Non-pigmented ciliary epithelial cell (primary cell): ENCODE measurements at places on chromosomes 12 and 14.

- DNase-seq = no peak
Observed at GRCh38 chr14:105492031-105492970, 1.3 kb downstream of the TEDC1 start.

DNA sequence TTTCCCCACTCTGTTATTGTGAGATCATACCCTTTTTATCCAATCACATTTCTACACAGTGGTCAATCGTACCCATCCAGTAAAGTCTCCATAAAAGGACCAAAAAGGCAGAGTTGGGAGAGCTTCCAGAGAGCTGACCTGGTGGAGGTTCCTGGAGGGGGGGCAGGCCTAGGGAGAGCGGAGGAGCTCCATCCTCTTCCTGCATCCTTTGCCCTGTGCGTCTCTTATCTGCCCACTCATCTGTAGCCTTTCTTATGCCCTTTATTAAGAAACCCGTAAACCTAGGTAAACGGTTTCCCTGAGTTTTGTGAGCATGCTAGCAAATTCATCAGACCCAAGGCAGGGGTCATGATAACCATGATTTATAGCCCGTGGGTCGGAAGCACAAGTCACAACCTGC lies 26.2 kb downstream of the EVL start:
- DNase-seq = no peak

DNA sequence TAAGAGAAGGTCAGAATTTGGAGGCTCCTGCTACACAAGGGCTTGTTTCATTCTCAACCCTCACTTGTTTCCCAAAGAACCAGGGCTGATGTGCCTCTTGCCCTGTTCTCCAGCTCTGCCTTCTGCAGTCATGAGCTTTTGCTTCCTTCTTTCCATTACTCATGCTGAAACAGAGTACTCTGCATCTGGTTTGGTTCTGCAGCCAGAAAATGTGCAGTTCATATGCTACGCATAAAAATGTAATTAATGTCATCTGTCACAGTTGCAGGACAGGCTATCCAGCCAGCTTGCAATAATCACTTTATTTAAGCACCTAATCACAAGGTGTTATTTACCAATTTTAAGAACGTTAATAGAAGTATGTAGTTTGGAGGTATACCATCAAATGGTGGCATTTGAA lies 150.2 kb downstream of the SRGAP1 start:
- DNase-seq = no peak

GRCh38 chr12:98372340-98373024 lies 142.9 kb upstream of the TMPO start:
- no peak for DNase-seq

GRCh38 chr12:87921621-87922020 lies 107.6 kb downstream of the C12orf50 start:
- DNase-seq = no peak

DNA sequence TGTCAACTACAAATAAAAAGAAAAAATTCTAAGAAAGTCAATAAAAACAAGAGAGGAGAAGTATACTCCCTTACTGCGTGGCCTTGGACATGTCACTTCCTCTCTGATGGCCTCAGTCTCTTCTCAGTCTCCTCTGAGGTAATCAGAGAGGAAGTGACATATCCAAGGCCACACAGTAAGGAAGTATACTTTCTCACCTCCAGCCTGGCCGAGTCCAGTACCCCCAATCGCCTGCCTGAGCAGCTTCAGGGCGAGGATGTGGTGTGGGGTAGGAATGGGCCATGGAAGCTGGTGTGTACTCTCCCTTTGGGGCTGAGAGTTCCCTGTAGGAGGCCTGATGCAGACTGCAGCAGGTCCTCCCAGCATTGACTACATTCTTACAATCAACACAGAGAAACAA lies 15.8 kb downstream of the VDR start:
- DNase-seq = no peak

DNA sequence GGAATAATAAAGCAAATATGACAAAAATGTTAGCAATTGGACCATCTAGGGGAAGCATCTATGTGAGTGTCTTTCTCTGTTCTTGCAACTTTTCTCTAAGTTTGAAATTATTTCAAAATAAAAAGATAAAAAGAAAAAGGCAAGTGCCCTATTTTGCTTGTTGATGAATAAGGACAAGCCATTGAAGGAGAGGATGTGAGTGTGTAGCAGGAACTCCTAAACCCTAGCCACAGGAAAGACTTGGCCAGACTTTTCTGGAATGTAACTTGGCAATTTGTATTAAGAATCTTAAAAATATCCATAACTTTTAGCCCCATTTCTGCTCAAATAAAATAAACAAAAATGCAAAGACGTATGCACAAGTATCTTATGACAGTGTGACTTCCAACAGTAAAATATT lies 279.4 kb downstream of the CACNA1C start:
- DNase-seq = no peak

GRCh38 chr12:121795034-121795968 lies 1.8 kb upstream of the RHOF start:
- no peak for DNase-seq

GRCh38 chr14:72909163-72909562 lies 15.3 kb upstream of the DPF3 start:
- no peak for DNase-seq

DNA sequence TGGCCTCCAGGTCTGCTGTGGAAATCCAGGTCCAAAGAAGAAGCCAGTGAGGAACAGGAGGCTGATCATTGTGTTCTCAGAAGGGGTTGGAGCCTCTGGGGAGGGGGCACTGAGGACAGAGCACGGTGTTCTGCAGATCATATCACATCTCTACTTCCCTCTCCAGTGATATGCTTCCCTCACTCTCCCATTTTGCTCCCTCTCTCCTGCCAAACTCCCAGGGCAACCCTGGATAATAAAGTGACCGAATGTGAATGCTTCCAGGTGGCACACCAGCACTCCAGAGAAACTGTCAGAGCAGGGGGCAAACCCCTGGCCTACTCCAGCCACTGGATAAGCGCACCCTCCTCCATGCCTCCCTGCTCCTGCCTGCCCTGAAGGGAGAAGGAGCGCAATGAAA lies 57.8 kb downstream of the DPF3 start:
- no peak for DNase-seq

- DNase-seq = no peak
Observed at GRCh38 chr12:56271031-56271430, 4.3 kb downstream of the COQ10A start.

GRCh38 chr14:104687601-104688504 lies 1.6 kb upstream of the INF2 start:
- DNase-seq = no peak

DNA sequence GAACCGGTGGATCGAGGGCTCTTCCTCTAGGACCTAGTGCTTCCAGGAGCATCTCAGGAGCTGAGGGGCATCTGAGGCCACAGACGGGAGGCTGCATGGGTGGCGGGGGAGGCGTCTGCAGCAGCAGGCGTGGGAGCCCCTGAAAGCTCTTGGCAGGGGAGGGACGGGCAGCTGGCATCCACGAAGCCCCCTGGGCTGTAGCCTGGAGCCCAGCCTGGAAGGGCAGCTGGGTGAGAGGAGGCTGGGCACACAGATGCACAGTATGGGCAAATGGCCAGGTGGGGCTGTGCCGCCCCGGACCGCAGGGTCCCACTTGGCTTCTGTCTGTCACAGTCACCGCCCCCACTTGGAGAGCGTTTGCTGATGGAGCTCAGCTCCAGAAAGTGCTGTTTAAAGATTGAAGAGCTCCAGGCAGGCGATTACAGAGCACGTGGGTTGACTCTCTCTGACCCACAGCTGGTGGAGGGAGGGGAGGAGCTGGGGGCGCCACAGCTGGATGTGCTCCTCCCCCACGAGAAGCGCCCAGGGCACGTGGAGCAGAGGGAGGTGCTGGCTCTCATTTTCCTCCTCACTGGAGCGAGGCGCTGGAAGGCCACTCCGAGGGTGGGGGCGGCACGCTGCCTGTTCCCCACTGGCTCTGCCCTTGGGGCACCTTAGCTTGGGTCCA lies 155.0 kb upstream of the C14orf180 start:
- no peak for DNase-seq

DNA sequence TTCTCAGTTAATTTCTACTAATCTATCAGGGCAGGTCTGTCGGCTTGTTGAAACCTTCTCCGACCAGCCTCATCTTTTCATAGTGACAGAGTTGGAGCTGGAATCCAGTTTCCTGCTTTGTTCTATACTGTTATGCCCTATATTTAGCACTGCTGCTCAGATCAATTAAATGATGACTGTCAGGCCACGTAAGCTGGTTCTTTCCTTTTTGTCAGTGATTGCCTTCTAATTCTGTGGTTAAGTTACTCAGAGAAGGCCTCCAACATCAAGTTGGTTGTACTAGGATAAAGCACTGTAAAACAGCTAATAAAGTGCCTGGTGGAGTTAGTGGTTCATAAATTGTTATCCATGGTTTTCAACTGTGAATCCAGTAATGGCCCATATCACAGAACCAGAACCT lies 22.6 kb downstream of the DERA start:
- no peak for DNase-seq

DNA sequence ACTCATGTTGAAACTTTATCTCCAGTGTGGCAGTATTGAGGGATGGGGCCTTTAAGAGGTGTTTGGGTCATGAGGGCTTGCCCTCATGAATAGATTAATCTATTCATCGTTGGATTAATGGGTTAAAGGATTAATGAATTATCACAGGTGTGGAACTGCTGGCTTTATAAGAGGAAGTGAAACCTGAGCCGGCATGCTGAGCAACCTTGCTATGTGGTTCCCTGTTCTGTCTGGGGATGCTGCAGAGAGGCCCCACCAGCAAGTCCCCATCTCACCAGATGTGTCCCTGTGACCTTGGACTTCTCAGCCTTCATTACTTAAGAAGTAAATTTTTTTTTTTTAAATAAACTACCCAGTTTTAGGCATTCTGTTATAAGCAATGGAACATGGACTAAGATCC lies 109.6 kb downstream of the DYRK2 start:
- no peak for DNase-seq

- DNase-seq = no peak
Observed at GRCh38 chr12:92557422-92557724, 145.4 kb upstream of the PLEKHG7 start.

DNA sequence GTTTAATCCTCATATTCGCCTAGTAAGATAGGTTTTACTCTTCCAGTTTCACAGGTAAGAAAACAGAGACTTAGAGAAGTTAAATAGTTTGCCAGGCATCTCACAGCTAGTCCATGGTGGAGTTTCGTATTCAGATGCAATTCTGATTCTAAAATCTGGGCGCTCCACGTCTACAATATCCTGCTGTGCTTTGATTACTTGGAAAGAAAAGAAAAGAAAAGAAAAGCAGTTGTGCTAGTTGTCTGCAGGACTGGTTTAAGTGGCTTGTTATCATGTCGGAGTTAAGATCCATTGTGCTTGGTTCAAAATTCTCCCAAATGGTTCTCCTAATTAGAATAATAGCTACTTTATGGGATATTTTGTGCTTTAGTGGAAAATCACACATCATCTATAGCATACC lies 18.6 kb downstream of the AKAP3 start:
- no peak for DNase-seq

GRCh38 chr12:4190366-4191063 lies 83.0 kb upstream of the CCND2 start:
- no peak for DNase-seq

DNA sequence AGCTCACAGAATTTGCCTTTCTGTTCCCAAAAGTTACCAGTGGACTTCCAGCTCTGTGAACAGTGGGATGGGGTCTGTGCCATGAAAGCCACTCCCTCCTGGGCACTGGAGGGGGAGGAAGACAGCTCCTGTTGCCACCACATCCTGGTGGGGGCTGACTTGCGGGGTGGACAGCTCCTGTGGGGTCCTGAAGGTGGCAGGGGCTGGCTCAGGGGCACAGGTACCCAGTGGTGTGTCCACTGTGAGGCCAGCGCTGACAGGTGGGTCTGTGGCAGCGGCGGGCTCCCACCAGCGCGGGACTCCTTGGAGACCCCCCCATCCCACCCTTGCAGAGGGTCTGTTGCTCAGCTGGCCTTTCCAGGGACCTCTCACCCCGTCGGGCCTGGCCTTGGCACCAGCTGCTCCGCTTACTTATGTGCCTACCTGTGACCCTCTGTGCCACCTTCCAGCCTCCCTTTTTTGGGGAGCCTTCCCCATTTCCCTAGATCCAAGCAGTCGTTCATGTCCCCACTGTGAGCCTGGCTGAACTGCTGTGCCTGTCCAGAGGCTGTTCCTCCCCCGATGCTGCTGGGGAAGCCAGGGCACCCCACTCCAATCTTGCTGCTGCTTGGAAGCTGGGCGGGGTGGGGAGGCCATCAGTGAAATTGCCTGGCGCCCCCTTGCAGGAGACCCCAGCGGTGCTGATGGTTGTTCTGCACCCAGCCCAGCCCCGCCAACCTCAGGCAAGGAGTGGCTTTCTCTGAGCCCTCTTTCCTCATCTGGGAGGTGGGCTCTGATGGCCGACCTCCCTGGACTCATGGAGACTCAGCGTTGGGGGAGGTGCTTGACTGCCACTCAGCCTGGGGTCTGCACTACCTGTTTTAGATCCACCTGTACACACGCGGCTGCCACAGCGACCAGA lies 2.2 kb downstream of the TEDC1 start:
- DNase-seq = no peak

GRCh38 chr12:64480148-64480547 lies 28.2 kb downstream of the TBK1 start:
- no peak for DNase-seq

- no peak for DNase-seq
Observed at GRCh38 chr12:109473006-109473405, 4.1 kb downstream of the KCTD10 start.

- DNase-seq = no peak
Observed at GRCh38 chr12:39365364-39366001, 77.4 kb downstream of the KIF21A start.

- no peak for DNase-seq
Observed at GRCh38 chr12:39886106-39886505, 219.8 kb downstream of the SLC2A13 start.

- DNase-seq = no peak
Observed at GRCh38 chr12:111597831-111598636, 1.1 kb downstream of the ATXN2 start.

GRCh38 chr12:65996146-65996545 lies 134.4 kb downstream of the LLPH start:
- DNase-seq = no peak

- DNase-seq = no peak
Observed at GRCh38 chr12:41442896-41443295, 254.8 kb downstream of the PDZRN4 start.

DNA sequence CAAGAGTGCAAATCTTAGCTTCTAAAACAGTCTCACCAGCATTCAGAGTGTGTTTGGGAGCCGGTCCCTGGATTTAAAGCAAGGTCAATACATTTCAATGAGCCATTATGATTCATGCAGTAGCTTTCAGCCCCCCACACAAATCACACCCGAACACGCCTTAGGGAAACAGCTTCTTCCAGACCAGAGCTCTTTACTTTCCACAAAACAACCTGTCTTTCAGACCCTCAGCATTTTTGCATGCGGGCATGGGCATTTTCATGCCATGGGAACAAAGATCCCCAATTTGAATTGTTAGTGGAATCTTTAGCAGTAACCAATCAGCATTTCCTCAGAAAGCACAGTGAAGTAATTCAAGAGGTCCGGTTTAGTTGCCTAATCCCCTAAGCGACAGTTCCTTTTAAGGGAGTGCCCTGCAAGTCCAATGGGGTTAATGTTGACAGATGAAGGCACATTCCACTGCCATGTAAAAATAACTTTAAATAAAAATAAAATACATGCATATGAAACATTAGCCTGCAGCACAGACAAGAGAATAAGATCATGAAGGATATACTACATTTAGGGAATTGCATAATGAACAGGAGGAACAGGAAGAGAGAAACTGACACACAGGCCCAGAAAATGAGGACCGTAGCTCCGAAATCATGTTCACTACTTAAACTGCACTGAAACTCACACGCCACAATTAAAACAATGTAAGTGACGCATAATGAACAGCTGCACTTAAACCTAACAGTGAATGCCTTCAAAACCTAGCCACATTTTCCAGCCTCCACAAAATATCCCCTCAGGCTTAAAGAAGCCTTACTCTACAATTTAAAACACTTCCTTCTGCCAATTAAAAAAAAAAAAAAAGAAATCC lies 4.0 kb downstream of the VPS37B start:
- no peak for DNase-seq

- DNase-seq = no peak
Observed at GRCh38 chr12:61291647-61292046, 968.6 kb upstream of the USP15 start.
